CD4-positive, alpha-beta T cell treated with Interleukin-17A for 1 hour (primary cell): ENCODE measurements at places on chromosomes 6 and 20.

- no peak for DNase-seq
These were observed 336.1 kb downstream of the KHDRBS2 start for GRCh38 chr6:61949971-61950370.

- no peak for DNase-seq
These were observed 66.4 kb downstream of the DZANK1 start for GRCh38 chr20:18400460-18400859.

DNA sequence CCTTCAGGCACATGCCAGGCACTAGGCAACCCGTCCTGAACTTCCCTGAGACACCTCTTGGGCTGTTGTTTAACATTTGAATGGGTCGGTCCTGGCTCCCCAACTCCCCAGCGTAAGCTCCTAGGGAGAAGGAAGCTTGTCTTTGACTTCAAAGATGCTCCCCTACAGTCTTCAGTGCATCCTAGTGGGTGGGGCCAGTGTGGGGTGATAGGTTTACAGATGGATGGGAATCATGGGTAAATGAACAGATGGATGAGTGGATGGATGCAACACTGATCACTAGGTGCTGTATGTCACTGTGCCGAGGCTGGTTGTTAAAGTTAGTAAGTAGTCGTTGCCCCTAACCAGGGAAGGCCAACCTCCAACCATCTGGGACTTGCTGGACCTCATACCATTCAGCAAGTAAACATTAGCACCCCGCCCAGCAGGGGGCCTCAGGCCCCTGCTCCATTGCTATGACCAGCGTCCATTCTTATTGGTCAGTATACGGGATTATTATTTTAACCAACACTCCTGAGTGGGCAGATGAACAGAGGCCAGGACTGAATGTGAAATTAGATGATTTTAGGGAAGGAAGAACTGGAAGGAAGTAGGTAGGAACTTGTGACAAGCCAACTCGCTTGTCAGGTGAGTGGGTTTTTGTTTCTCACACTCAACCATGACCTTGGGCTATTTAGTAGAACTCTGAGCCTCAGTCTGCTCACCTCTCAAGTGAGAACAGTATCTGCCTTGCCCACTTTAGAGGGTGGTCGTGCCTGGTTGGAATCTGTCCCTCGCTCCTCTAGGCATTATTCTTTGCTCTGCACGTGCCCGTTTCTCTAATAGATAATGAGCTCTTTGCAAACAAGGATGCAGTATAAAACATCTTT is 82.9 kb upstream of the FOXP4 start:
- DNase-seq: no peak

DNA sequence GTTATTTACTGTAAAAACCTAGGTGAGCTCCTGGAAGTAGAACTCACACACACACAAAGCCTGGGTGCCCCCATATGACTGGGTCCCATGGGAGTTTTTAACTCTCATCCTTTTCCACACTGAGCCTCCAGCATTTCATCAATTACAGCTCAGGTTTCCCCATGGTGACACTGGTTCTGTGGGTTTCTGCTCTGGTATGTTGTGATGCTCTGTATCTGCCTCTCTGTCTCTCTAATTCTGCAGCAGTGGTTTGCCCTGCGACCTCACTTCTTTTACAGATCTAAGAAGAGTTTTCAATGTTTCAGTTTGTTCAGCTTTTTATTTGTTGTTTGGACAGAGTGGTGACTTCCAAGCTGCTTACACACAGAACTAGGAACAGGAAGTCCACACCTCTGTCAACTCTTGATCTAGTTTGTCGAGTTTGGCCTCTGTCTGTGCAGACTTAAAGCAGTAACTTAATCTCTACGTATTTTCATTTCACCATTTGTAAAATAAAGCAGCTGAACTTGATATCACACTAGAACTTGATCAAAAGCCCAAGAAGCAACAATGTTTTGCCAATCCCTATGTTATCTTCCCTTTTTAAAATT is 554.3 kb downstream of the EPHA7 start:
- no peak for DNase-seq

DNA sequence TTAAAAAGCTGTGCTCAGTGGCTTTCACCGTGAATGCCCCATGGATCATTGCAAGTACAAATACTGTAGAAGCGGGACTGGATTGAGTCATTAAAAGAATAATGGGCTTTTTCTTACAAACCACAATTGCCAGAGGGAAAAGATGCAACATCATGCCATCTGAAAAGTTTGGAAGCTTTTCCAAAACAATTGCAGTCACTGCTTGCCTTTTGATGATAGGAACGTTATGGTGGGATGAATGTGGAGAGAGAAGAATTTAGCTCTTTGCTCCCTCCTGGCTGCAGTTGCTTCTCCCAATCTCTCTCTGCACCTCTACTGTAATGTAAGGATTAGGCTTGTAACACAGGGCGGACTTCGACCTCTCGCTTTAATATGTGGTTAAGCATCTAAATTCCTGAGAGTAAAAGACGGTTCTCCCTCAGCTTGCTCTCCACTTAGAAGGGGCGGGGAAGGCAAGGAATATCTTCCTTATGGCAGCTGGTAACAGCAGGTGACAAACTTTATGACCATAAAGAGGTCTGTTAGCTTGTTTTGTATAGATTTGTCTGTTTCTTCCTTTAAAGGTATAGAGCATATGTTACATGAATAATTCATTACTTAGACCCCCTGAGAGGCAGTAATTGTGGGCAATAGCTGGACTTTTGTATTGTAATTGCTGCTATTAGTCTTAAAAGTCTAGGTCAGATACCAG is 376.1 kb downstream of the UTRN start:
- DNase-seq: no peak

DNA sequence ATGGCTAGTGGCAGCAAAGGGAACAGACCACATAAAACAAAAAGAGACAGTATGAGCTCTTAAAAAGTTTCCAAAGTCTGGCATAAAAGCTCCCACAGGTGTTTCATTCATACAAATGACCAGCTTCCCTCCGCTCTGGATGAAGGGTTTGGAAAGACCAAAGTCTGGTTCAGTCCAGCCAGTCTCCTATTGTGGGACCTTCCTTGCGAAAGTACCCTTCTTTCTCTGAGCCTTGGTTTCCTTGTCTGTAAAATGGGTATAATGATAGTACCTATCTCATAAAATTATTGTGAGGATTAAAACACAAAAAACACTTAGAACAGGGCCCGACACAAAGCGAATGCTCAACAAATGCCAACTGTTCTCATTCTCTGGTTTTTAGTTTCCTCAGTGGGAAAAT is 77.2 kb downstream of the UNC5CL start:
- DNase-seq: no peak

DNA sequence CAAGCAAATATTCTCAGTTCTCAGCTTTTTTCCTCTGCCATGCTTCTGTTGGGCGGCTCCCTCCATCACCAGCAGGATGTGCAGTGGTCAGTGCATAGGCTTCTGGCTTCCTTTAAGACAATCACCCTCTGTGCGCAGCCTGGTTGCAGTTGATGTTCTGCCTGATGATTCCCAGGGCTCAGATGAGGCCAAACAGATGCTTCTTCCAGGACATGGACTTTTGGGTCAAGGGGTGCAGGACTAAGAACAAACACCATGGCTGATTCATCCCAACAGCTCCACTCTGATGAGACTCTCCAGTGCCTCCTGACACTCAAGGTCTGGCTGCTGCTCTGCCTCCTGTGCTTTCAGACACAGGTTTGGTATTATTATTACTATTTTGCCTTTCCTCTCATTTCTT is 554.8 kb upstream of the CDH4 start:
- no peak for DNase-seq

- peak; percentile 23 for DNase-seq
These were observed 2.8 kb upstream of the HTR1B start for GRCh38 chr6:77466055-77466450.

DNA sequence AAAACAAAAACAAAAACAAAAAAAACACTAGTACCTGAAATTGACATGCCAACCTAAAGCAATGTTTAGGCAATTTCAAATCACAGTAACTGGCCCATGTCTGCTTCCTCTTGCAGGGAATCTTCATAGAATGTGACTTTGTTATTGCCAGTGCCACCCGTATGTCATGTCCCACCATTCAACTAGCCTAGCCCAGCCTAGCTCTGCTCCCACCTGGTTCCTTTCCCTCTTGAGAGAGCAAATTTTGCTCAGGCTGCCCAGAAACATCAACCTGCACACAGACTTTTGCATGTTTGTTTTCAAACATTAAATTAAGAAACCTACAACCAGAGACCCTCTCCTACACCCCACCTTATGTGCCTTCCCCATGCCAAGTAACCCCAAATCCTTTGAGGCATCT is 124.8 kb upstream of the SLC2A12 start:
- no peak for DNase-seq

DNA sequence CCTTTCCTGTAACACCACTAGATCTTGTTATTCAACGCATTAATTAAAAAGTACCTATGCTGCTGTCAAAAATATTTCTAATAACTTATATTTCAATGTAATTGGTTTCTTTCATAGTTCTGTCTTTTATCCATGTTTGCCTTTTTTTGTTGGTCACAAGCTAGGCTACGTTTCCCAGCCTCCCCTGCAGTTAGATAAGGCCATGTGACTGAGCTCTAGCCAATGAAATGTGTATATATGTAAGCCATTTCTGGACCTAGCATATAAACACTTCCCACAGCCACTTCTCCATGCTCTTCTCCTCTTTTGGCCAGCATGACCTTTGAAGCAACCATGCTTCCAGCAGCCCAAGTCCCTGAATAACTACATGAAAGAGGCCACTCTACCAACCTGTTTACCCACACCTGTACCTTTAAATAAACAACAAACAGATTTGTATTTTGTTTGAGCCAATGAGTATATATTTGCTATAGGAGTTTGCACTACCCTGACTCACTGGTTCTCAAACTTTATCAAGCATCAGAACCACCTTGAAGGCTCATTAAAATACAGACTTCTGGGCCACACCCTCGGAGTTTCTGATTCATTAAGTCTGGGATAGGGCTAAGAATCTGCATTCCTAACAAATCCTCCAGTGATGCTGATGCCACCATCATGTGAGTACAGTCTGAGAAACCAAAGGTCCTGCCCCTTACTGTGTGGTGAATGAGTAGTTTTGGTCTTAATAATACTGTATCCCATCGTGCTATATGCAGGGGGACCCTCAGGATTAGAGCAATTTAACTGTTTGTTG is 45.6 kb upstream of the BEND6 start:
- DNase-seq: no peak

DNA sequence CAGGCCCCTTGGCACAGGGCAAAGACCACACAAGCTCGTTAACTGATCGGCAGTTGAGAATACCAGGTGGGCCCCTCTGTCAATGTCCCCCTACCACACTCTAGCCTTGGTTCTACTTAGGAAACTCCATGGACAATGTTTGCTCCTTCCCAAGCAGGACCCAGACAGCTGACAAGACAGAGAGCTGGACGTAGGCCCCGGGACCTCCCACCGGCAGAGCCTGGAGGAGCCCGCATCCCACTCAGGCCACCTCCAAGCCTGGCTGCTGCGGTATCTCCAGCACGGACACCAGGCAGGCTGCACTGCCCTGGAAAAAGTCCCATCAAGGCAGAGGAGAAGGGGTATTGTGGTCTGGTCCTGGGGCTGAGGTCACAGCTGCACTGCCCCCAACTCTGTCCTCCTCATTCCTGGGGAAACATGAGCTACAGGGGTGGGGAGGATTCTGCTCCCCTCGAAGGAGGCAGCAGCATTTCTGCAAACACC is 6.2 kb upstream of the GRM4 start:
- no peak for DNase-seq

- no peak for DNase-seq
These were observed 81.9 kb upstream of the QKI start for GRCh38 chr6:163332575-163332974.

GRCh38 chr6:100112855-100113508 is 119.0 kb upstream of the MCHR2 start:
- no peak for DNase-seq

DNA sequence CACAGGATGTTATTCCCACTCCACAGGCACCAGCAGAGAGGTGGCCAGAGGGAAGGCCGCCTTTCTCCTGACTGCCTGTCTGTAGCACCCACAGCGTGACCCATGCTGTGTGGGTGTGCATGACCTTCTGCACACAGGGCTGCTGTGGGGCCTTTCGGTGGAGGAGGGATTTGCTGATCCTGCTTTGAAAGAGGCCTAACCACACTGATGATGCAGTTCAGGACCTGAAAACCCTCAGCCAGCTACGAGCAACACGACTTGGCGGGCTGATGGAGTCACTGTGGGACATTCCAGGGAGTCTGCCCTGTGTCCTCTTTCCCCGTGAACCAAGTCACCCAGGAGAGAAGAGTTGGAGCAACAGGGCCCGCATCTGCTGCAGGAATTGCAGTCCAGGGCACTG is 49.1 kb downstream of the SYTL3 start:
- DNase-seq: no peak

DNA sequence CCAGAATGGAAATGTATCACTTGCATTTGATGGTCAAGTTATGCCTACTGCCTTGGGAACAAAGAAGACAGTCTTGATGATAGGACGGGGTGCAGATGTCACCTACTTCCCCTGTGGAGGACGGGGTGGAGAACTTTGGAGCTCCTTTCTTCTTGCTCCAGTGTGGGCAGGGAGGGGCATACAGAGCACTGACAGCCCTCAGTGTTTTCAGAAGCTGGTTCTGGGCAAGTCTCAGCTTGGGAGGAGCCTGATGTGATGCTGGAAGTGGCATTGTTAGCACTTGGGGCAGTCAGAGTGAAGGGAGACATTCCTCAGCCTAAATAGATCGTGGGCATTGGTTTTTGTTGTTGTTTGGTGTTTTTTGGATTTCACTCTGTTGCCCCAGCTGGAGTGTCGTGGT is 59.7 kb downstream of the SYNJ2 start:
- no peak for DNase-seq

GRCh38 chr6:12393100-12393499 is 102.9 kb downstream of the EDN1 start:
- DNase-seq: no peak

DNA sequence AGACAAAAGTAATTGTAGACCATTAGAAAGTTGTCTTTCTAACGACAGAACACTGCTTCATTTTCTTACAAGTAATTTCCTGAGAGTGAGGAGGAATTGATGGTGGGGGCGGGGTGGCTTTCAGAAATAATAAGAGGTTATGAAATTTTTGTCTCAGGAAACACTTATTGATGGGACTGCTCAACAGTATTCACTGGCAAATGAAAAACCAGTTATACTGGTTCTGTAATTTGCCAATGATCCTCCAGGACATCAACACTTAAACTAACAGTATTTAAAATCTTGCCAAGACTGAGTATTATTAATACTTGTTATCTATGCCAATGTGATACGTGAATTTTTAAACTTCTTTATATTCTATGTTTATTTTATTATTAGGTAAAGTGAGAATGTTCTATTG is 41.8 kb upstream of the FUT9 start:
- DNase-seq: no peak

GRCh38 chr6:118680452-118681095 is 29.2 kb upstream of the CEP85L start:
- DNase-seq: no peak

DNA sequence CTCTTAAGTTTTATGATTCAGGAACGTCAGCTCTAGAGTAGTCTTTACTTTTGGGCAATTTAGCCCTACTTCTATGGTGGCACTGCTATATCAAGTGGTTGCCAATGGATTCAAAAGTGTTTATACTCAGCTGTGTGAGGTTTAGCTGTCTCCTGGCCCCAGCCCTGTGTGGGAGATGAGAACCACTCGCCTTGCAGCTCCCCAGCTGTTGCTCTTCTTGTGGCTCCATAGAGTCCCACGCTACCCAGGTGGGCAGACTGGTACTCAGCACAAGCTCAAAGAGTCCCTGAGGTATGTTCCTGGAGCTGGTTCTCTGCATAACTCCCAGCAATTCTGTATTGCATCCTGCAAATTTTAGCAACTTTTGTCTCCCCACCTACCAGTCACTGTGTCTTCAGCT is 59.6 kb downstream of the C6orf118 start:
- no peak for DNase-seq
